B cell (primary cell): ENCODE measurements at places on chromosomes 7 and 10.

DNA sequence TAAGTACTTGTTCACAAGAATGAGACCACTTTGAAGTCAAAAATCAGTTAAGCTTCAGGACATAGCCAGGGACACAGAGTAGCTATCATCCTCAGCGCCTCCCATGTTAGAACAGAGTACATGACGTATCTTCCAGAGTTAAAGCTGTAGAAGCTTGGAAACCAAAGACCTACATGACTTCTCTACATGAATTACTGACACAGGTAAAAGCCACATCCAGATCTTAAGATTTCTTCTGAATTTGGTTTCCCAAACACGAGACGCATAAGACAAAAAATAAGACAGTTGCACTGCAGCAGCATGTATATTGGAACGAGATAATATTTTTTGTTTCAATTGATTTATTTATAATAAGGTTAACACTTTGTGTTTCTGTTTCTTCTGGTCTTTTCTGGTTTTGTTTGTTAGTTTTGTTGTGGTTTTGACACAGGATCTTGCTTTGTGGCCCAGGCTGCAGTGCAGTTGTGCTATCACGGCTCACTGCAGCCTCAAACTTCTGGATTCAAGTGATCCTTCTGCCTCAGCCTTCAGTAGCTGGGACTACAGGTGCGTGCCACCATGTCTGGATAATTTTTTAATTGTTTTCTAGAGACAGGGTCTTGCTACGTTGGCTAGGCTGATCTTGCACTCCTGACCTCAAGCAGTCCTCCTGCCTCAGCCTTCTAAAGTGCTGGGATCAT, 10.2 kb upstream of the EPC1 start:
- DNase-seq: no peak

- no peak for DNase-seq
Measured at GRCh38 chr10:77504196-77504872, 133.3 kb downstream of the KCNMA1 start.

DNA sequence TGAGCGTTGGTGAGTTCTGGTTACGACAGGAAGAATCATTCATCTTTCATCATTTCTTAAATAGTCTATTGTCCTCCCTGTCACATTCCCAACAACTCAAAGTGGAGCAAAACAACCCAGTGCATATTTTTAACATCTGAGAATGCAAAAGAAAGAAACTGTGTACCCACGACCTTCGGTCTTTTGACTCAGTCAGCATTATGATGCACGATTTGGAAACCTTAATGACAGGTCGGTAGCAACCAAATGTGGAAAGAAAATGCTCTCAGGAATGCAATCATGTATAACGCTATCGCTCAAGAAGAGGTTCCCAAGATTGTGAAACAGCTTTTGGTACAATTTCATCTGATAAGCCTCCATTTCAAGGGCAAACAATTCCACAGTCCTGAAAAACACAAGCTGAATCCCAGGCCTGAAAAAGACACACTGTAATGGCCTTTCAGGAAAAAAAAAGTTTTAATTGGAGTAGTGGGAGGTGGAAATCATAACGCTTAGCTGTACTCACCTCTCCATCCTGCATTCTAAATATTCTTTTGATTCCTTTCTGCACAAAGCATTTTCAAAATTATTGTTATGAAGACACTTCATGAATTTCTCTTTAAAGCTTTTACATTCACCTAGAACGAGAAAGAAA, 2.6 kb downstream of the COX19 start:
- DNase-seq: no peak

DNA sequence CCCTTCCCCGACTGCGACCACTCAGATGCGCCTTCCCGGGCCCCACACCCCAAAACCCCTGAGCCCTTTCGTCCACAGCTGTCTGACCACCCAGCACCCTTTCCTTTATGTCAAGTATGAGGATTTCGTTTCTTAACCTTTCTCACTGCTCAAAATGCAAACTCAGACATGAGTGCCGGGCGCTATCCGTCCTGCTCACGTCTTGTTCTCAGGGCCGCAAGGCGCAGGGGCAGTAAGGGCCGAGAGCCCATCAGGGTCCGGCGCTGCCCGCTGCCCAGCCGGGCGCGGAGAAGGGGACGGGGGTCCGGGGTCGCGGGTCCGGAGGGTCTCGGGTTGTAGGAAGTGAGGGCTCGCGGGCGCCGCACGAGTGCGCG, 670 bp upstream of the RBM33 start:
- no peak for DNase-seq
